ENCODE measurements at places on chromosomes 2 and 18. TPM values are rescaled to one million over a fixed set of nuclear protein-coding genes. Genes with fewer than 3 reads are reported as not detected.

The CFC1 gene
- total RNA-seq: 0.31 TPM

The ASB18 gene
- not detected for total RNA-seq

The CFAP210 gene
- 0.86 TPM for total RNA-seq

The ALPP gene
- 0.15 TPM for total RNA-seq

The ARHGAP28 gene
- total RNA-seq: 15.4 TPM

The COLEC12 gene
- 2.3 TPM for total RNA-seq

The LRP2 gene
- total RNA-seq: 2.4 TPM

The OSBPL1A gene
- 77.1 TPM for total RNA-seq

The NCKAP5 gene
- total RNA-seq: 0.46 TPM

The TLX2 gene
- total RNA-seq: 0.17 TPM

The ACTG2 gene
- 13.7 TPM for total RNA-seq

The ALLC gene
- total RNA-seq: not detected

The PLEK gene
- total RNA-seq: not detected

The DLX2 gene
- total RNA-seq: 0.13 TPM

The IL36G gene
- not detected for total RNA-seq

The DUSP2 gene
- total RNA-seq: 10.1 TPM

The STAT4 gene
- total RNA-seq: 0.63 TPM

The NTSR2 gene
- total RNA-seq: not detected

Data from H1 (cell line).